ENCODE measurements at places on chromosomes 1 and 21. TPM values are rescaled to one million over a fixed set of nuclear protein-coding genes. Genes with fewer than 3 reads are reported as not detected.

GRCh38 chr21:42844411-42845113, 34.8 kb downstream of the WDR4 start:
- DNase-seq: no peak

DNA sequence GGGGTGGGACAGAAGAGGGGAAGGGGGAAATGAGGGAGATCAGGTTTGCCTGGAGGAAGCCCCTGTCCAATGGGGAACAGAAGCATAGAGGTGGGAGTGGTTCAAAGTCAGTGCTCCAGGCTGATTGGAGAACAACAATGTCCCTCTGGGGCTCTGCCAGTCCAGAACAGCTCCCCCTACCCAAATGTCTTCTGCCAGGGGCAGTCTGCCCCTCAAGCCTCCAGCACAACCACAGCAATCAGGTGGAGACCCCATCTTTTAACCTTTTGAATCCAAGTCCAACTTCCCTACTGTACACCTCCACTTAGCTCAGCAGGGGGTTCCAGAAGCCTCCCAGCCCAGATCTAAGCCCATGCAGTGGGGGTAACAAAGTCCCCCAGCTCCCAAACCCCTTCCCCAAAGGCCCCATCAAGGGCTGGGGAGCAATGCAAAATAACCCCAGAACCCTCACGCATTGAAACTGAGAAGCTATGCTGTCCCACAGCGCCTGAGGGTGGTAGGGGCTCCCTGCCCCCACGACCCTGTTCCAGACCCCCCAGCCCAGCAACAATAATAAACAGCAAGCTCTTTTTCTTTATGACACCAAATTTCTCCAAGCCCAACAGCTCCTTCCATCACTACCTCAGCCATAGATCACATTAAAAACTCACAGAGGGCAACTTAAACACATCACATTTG, 3.3 kb downstream of the AHDC1 start:
- peak; percentile 47 for DNase-seq

DNA sequence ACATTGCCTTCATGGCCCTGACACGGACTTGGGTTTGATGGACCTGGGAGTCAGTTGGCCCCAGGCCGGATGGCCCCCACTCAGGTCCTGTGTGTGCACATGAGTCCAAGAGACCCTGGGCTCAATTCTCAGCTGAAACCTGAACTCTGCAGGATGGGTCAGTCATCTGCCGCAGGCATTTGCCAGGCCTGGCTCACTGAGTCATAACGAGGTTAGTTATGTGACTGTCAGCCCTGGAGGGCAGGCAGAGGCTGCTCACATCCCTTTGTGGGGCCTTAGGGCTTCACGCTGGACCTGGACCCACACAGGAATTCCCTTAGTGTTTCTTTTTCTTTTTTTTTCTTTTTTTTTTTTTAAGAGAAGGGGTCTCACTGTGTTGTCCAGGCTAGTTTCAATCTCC, 46.5 kb downstream of the PSMG1 start:
- no peak for DNase-seq

Gene BGLAP
- 1.3 TPM for total RNA-seq
